ENCODE measurements at places on chromosomes 5 and 9.

GRCh38 chr5:135032999-135033861, 798 bp downstream of the PITX1 start:
- DNase-seq = peak; percentile 22

- DNase-seq = no peak
Observed at GRCh38 chr5:53313145-53313544, 167.3 kb upstream of the FST start.

GRCh38 chr5:1639757-1640156, 116.0 kb upstream of the LPCAT1 start:
- no peak for DNase-seq

DNA sequence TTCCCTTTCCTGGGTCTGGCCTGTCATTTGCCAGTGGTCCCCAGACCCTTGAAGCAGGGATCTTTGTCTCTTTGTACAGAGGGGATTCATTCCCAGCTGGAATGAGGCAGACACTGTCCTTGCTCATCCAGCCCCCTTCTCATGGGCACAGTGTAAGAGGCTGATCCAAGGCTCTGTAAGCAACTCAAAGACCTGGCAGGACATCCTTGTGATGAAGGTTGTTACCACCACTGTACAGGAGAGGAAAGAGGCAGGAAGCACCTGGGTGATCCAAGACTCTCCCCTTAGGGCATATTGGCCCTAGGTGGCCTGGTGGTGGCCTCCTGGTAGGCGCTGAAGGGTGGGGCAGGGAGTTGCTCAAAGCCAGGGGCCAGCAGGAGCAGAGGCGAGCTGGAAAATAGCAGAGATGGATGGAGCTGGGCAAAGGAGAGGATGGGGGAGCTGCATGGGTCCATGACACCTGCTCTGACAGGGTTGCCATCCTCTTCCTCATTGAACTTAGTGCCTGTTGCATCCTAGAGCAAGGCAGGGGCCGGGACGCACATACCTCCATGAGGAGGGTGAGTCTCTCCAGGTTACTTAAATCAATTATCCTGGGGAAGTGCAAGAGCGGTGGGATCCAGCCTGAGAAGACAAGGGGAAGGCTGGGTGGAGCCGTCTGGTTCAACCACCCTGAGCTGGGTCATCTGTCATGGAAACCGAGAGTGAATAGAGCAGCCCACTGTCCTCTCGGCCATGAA, 9.8 kb upstream of the GADD45G start:
- no peak for DNase-seq

DNA sequence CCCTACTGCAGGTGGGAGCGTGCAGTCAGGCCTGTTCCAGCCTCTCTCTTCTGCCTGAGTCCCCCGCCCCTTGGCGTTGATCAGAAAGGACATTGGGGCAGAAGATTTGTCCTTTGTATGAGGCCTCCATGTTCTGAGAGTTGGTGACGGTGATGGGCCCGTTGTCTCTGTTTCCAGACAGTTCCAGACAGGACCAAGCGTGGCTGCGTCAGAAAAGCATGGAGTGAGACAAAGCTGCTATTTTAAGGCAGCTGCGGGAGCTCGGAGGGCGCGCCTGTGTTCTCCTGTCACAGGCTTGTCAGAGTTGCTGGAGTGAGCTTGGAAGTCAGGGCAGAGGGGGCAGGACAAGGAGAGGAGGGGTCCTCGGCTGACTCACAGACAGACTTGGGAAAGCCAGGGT, 32.1 kb upstream of the SH3PXD2B start:
- no peak for DNase-seq

DNA sequence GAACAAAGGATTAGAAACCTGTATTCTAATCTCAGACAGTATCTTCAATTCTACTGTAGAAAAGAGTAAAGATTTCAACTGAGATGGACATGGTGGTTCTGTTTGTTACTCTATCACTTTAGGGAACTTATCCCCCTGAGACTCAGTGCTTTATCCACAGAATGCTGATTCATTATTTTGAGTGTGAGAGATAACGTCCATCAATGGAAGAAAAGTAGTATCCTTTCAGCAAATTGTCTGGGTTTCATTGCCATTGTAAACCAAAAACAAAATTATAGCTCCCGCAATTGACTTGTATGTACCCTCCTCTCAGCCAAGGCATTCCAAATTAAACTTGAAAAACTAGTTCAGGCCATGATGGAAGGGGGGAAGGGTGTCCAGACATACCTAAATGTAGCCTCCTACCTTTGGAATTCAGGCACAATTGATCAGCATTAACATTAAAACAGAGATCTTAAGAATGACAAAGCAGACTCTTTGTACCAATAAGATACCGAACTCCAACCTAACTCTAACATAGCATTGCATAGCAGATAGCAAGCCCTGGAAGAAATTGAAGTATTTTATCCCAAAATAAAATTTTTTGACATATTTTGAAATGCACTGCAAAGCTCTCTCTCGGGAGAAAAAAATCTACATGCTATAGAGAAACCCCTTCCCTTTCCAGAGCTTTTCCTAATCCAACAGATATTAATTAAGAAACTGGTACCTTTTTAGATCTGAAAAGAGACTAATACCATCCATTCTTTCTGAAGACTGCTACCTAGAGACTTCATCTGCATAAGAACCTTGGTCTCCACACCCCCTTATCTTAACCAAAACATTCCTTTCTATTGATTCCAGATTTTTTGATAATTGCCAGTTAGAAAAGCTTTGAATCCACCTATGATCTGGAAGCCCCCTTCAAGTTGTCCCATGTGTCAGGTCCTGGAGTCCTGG, 1055.7 kb downstream of the PTPRD start:
- DNase-seq = no peak

DNA sequence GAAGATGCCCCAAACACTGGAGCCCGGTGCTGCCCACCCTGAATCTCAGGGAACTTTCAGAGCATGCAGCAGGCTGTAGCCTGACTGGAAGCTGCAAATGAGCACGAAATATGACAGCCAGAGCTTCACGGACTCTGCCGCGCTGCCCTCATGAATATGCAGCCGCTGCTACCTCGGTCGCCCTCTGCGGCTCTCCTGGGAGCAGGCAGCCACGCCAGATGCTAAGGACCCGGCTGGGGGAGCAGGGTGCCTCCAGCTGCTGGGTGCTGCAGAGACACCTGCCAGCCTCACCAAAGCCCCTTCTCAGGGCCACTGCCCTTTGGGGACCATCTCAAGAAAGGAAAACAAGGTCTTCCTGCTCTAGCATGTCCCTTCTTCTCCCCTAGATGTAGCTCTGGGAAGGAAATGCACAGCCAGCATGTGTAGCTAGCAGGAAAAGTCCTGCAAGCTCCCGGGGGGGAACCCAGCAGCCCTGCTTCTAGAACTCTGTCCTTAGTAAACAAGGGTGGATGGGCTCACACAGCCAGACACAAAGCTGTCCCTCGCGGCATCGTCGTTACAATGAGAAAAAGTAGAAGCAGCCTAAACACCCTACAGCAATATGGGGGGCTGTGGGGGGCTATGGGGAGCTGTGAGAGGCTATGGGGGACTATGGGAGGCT, 56.8 kb upstream of the OLFM1 start:
- no peak for DNase-seq

GRCh38 chr5:87231037-87231808, 36.5 kb upstream of the RASA1 start:
- DNase-seq = no peak

DNA sequence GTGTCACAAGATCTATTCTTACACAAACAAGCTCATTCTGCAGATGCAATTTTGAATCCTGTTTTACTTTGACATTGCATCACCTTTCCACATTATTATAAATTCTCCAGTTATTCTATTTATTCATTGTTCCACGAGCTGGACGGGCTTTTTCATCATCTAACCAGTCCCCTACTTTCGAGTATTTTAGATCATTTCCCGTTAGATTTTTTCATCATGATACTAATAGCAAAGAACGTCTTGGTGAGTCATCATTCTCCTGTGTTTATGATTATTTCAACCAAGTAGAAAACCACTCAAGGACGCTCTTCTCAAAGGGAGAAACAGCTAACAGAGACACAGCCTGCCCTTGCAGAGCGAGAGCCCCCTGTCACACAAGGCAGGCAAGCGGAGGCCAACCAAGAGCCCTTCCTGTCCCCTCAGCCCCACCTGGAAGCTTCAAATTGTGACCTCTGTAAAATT, 15.1 kb downstream of the BBLN start:
- DNase-seq = no peak

DNA sequence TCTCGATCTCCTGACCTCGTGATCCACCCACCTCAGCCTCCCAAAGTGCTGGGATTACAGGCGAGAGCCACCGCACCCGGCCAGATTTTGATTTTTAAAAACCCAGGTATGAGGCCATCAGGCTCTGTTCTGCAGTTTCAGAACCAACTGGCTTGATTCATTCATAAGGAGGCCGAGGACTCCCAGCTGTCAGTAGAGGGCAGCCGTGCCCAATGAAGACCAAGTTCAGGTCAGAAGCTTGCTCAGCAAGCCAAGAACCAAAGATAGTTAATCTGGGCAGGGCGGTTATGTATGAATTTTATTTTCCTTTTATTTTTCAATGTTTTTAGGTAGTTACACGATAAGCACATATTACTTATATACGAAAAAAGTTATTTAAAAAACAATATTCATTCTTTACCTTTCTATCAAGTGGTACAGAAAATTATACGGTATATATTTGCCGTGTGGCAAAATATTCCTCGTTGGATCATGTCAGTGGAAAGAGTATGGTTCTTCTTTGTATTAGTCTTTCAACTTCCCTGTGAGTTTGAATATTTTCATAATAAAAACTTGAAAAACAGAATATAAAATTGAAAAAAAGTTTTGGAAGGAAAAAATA, 18.0 kb downstream of the MGAT1 start:
- DNase-seq = no peak

DNA sequence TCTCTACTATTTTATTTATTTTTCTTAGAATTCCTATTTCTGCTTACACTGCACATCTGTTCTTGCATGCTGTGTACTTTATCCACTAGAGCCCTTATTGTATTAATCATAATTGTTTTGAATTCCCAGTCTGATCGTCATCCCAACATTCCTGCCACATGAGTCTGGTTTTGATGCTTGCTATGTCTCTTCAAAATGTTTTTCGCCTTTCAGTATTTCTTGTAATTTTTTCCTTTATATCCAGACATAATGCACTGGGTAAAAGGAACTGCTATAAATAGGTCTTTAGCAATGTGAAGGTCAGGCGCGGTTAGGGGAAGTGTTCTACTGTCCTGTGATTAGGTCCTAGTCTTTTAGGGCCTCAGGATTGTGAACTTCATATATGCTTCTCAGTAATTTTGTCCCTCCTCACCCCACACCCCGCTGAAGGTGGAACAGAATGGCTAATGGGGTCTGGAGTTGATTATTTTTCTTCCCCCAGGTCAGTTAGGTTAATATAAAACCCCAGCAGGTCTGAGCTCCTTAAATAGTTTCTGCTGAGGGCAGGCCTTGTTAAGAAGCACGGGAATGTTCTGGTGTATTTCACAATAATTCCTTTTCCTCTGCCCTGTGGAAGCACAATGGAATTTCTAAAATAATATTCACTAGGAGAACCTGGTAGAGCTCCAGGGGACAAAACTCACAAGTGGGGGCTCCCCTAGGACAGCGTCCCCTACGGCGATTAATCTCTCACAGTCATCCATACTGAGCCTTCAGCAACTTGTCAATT, 146.6 kb upstream of the TUT7 start:
- no peak for DNase-seq

GRCh38 chr5:178373711-178374110, 141.1 kb upstream of the PHYKPL start:
- DNase-seq = no peak

DNA sequence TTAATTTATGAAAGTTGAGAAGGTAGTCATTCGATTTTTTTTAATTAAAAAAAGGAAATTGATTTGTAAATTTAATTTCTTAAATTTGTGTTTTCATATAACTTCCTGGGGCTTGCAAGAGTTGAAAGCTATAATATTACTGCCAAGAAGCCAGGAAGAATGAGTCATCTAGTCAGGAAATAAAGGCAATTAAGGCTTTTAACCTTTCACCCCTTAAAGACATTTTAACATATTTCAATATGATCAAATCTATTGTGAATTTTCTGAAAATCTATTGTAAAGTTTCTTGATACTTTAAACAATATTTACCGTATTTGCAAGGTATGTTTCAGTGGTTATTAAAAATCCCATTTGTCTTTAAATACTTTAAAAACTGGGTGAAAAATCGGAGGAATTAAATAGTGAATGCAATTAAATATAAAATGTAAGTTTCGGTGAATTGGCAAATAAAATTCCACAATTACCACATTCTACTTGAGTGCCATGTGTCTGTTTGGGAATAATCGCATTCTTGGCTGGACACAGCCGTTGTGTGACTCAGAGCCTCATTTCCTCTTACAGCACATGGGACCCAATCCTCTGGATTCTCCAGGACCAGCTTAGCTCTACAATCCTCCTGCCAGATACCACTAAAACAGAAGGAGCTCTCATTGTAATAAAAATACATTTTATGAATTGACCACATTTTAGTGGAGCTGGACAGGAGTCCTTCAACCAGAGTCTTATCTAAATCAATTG, 310.7 kb downstream of the HCN1 start:
- no peak for DNase-seq

DNA sequence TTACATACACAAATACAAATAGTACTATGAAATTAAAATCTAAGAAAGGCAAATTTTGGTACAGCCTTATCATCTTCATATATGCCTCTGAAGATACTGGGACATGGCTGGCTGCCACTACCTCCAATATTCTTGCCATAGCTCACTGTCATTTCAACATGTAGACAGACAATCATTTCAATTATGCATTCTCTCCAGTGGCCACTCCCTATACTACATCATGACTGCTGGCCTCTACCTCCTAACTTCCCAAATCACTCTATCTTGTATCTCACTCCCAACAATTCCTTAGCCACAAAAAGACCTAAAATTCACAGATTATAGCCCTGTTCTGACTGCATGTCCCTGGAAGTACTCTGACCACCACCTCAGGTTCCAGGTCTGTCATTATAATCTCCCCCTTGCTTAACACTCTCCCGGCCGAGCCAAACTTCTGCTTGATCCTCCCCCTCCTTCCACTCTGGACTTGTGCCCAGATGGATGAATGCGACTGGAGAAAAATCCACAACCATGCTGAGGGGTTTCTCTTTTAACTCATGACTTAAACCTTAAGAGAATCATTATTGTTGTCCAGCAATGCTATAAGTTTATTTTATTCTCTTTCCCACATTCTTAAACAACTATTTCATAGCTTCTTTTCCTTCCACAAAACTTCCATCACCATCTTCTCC, 225.3 kb upstream of the TLE4 start:
- DNase-seq = no peak

DNA sequence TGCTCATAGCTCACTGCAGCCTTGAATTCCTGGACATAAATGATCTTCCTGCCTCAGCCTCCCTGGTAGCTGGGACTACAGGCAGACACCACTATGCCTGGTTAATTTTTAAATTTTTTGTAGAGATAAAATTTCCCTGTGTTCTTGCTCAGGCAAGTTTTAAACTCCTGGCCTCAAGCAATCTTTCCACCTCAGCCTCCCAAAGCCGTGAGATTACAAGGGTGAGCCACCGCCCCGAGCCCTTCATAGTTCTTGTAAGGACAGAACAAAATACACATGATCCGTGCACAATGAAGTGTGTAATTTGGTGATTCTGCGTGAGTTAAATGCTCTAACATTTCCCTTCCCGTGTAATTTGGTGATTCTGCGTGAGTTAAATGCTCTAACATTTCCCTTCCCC, 27.7 kb upstream of the MYO10 start:
- no peak for DNase-seq
